ENCODE measurements at places on chromosomes 3 and 15.

- DNase-seq, result no peak
Measured at GRCh38 chr3:135090020-135090717, 295.1 kb downstream of the EPHB1 start.

DNA sequence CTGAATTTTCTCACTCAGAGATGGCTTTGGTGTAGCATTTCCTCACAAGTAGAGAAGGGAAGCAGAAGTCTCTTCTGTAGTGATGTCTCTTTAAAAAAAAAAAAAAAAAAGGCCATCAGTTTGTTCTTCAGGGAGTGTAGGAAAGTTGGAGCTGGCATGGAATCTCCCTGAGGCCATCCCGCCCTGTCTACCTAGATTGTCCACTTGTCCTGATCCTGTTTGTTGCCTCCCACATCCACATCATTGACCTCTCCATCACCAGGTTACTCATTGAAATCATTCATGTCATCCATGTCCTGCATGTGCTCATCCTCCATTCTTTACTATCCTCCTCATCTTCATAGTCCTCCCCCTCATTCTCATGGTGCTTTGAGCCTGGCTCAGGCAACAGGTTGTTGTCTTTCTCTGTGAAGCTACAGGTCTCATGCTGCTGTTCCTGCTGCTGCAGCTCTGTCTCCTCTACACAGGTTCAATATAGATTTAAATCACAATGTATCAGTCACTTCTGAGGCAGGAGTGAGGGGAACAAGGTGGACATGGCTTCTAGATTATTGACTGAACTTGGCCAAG lies 556.3 kb upstream of the NAALADL2 start:
- no peak for DNase-seq

- DNase-seq, result peak; percentile 35
Measured at GRCh38 chr3:113018536-113019181, 27.9 kb downstream of the GTPBP8 start.

- DNase-seq, result no peak
Measured at GRCh38 chr3:106004137-106004681, 135.4 kb upstream of the CBLB start.

DNA sequence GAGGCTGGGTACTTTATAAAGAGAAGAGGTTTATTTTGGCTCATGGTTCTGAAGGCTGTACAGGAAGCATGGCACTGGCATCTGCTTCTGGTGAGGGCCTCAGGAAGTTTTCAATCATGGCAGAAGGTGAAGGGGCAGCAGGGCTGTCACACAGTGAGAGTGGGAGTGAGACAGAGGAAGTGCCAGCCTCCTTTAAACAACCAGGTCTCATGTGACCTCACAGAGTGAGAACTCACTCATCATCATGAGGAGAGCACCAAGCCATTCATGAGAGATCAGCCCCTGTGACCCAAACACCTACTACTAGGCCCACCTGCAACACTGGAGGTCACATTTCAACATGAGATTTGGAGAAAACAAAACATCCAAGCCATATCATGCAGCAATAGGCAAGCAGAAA lies 9.3 kb upstream of the RFTN1 start:
- DNase-seq, result no peak

- no peak for DNase-seq
Measured at GRCh38 chr3:151816091-151816604, 2.2 kb downstream of the AADAC start.

- no peak for DNase-seq
Measured at GRCh38 chr15:35181538-35181937, 96.4 kb upstream of the NANOGP8 start.

GRCh38 chr3:141000027-141000663 lies 51.0 kb upstream of the SPSB4 start:
- peak; percentile 34 for DNase-seq

DNA sequence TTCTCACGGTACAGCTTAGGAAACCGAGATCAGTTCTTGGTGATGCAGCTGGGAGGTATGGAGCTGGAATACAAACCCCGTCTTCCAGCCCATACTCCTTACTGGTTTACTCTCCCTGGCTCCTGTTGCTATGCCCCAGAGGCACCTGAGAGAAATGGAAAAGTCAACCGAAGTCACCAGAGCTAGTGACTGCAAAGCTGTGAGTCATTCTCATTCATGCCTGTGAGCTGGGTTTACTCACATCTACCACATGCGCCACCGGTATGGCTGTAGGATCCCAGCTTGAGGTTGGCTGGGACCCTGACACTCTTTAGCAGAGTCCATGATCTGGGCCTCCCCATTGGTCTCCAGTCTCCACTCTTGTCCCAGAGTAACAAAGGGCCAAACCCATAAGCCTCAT lies 111.5 kb upstream of the ETV5 start:
- DNase-seq, result no peak

- no peak for DNase-seq
Measured at GRCh38 chr15:42090781-42091180, 3.6 kb downstream of the PLA2G4D start.

DNA sequence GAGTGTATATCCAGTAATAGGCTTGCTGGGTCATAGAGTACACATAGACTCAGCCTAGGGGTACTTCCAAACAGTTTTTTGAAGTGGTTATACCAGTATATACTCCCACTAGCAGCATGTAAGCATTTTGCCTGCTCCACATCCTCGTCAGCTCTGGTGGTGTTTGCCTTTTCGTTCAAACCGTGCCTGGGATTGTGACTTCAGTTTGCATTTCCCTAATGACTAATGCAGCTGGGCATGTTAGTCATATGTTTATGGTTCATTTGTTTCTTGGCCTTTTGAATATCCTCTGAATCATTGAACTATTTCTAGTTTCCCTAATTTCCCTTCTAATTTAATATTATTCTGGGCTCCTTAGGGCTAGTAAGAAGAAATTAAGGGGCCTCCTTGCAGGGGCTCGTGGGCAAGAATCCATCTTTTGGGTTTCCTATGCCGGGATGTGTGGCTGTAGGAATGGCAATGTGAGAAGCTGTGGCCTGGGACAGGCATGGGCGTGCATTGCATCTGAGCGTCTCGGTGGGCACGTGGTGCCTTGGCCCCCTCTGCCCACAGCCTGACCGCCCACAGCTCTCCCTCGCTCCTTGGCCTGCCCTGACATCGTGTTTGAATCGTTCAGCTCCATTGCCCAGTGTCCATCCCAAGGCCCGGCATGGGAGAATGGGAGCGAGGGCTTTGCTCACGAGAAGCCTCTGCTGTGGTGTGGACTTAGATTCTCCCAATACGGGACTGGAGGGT lies 26.4 kb downstream of the FAH start:
- no peak for DNase-seq

DNA sequence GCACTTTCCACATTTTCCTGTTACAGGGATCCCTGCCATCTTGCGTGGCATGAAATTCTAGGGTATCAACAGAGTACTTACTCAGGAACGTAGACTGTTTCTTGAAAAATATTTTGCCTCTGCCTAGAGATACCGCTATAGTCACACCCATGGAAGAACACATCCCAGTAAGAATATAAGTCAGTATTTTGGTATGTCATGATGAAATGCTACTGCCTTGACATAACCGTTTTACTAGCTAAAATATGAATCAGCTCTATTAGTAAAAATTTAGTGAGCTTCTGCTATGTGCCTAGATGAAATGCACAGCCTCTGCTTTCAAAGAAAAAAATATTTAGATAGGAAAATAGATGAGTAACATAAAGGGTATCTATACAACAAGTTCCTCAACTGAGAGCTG lies 276.4 kb downstream of the TBC1D5 start:
- DNase-seq, result no peak

DNA sequence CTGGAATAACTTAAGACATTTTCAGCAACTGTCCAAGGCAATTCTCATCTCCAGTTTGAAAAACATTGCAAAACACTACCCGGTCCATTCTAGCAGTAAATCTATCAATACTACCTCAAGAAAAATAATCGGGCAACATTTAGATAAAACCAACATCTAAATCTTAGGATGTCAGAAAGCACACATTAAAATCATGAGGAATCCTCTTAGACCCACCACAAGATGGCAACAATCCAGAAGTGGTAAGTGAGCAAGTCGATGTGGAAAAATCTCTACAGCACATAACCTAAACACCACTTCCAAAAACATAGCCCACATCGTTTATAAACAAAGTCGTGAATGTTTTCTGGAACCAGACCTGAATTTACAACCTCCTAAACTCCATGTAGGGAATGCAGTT lies 5.7 kb downstream of the PLCH1 start:
- DNase-seq, result no peak

- no peak for DNase-seq
Measured at GRCh38 chr3:147462856-147463255, 53.7 kb downstream of the ZIC1 start.

DNA sequence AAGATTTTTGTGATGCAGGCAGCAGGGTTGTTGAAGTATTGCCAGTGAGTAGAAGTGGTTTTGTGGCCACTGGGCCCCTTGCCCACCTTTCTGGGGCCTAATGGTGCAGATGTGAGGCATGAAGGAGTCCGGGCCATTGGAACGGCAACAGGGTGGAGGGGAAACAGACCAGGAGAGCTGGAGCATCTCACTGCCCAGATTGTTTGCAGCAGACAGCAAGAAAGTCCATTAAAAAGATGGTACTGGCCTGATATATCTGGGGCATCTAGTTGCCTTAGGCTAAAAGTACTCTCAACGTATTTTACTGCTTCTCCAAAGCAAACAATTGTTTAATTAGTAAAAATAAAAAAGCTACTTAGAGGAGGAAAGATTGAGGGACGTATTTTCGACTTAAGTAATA lies 298.4 kb downstream of the SATB1 start:
- no peak for DNase-seq

DNA sequence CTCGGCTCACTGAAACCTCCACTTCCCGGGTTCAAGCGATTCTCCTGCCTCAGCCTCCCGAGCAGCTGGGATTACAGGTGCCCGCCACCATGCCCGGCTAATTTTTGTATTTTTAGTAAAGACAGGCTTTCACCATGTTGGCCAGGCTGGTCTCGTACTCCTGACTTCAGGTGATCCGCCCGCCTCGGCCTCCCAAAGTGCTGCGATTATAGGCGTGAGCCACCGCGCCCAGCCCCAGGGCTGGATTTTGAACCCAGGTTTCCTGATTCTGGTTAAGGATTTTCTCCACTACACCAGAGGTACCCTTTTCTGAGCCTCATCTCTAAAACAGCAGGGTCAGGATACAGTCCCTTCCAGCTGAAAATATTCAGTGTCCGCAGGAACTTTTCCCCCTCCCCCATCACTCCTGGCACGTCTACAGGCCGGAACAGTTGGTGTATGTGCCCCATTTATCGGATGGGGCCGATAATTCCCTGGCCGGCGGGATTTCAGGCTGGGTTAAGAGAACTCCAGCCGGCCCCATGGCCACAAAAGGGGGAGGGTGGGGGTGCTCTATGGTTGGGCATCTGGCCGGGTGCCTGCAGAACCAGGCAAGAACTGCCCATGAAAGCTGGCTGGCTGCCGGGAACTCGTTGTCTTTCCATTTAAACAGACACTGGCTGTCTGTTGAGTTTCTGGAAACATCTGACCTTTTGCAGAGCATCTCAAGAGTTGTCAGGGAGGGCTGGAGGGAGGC lies 26.8 kb upstream of the SEMA4B start:
- DNase-seq, result no peak

- DNase-seq, result no peak
Measured at GRCh38 chr3:128182656-128183055, 29.4 kb downstream of the EEFSEC start.

DNA sequence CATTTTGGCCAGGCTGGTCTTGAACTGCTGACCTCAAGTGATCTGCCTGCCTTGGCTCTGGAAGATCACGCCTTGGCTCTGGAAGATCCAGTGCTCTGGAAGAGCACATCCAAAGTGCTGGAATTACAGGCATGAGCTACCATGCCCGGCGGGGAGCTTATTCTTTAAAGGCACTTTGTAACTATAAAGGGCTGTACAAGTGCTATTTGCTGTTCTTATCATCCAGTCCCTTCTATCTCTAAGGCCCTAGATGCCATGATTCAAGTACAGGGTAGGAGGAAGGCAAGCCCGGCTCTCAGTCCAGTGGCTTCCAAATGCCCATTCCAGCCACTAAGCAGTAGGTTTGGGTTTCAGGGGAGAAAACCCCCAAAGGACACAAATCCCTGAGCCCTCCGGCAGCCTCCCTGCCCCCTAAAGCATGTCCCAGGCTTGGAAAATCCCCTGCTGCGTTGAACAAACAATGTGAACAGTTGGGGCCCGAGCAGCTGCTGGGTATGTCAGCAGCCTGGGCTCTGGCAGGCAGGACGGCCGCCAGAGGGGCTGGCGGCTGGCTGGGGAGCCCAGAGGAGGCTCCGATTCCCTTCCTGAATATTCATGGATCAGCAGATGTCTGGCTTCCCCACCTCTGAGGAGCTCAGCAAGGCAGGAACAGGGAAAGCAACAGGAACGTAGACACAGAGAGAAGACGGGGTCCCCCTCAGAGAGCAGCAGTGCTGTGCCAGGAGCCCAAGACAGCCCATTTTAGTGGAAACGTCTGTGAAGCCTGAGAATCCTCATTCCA lies 7.7 kb downstream of the IGDCC4 start:
- no peak for DNase-seq

GRCh38 chr3:140167600-140168281 lies 232.8 kb downstream of the CLSTN2 start:
- DNase-seq, result no peak

DNA sequence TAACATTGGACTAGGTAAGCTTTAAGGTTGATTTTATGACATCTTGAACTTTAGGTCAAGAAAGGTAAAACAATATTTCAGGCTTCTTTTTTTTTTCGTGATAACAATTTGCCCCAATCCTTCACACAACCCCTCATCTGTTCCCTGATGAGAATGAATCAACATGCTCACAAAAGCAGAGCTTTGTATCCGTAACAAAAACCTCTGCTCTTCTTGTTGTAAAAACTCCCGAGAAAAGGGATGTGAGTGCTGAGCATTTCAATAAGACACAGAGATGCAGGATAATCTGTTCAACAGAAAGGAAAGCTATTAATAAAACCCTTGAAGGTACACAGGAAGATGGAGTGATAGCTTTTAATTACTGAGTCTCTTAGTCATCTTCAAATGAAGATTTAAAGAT lies 94.3 kb downstream of the RAD18 start:
- DNase-seq, result no peak

GRCh38 chr3:42926310-42926709 lies 20.4 kb downstream of the ZNF662 start:
- no peak for DNase-seq

DNA sequence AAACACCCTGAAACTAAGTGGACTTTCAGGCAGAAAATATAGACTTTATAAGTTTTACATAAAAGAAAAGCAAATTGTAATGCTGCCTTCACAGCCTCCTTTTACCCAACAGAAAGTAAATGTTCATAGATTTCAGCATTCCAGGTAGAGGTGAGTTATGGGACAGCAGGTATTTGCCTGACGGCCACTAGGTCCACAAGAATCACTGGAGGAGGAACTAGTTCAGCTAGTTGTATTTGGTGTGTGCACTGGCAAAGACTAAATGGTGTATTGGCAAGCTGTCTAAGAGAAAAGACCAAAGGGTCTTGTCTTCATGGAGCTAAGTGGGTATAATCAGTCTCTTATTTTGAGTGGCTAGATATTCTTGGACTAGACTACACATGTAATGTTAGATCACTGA lies 34.2 kb downstream of the ZNF654 start:
- DNase-seq, result no peak

DNA sequence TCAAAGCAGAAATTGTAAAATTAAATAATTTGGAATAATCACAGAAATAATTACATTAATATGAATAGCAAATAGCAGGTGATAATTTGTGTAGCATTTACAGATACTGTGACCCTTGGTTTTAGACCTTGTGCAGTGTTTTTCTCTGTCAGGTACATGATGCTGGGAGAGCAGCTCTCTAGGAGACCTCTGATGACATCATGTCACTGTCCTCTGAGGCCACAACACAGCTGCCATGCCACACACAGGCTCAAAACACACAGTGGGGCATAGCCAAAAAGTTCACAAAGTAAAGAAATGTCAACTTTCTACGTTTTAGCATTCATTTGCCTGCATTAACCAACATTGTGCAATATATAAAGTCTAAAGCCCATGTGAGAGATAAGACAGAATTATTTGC lies 71.8 kb upstream of the ZBTB20 start:
- no peak for DNase-seq

- DNase-seq, result no peak
Measured at GRCh38 chr15:71508081-71508682, 302.2 kb upstream of the NR2E3 start.
